CD4-positive, alpha-beta memory T cell (primary cell): ENCODE measurements at places on chromosomes 11 and 22.

DNA sequence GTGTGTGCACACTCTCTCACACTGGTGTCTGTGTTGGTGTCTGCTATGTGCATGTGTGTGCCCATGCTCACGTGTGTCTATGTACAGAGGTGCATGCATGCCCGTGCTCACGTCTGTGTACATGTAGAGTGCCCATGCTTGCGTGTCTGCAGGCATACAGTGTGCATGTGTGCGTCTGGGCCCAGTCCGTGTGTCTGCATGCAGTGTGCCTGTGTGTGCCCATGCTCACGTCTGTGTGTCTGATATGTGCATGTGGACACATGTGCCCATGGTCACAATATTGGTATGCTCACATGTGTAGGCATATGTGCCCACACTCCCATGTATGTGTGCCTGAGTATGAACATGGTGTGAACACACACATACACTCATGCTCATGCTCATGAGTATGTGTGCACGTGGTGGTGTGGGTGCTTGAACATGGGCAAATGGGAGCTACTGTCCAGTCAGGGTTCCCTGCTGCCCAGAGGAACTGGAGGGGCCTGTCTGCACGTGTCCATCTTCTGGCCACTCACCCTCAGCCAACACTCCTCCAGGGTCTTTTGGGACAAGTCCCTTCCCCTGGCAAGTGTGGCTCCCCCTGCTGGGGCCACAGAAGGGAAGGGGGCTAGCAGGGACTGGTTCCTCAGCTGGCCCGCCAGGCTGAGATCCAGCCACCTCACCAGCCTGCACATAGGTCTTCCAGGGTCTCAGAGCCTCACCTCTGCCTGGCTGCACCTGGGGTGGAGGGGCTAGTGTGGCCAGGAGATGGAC is 7.3 kb upstream of the TBX1 start:
- DNase-seq, result no peak

GRCh38 chr11:11229647-11230046 is 123.4 kb downstream of the CSNK2A3 start:
- DNase-seq, result no peak

- peak; percentile 37 for DNase-seq
These were observed 18.7 kb upstream of the JHY start for GRCh38 chr11:122863704-122864326.

- no peak for DNase-seq
These were observed 46.6 kb upstream of the VPREB1 start for GRCh38 chr22:22197993-22198402.

DNA sequence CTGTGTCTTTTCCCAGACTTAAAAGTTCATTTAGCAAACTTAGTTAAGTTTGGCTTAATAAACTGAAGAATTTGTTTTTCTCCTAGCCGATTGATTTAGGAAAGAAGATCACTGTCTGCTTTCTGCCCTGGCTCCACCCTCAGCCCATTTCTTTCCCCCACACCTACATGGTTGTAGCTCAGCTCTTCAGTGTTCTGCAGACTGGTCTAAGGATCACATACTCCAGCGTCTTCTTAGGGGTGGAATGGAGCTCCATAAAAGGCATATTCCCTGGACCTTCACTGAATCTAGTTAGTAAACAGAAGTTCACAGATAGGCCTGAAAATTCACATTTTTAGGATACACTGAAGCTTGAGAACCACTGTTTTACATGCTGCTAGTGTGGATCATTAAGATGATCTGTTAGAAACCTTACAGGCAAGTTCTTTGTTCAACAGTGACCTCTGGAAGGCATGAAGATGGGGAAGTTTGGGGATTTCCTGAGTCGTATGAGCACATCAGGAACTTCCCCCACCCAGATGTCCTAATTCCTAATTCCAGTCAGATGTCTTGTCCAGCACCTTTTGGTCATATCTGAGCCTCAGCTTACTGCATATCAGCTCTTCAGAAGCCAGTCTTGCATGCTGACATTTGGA is 16.8 kb downstream of the PIWIL4 start:
- no peak for DNase-seq

DNA sequence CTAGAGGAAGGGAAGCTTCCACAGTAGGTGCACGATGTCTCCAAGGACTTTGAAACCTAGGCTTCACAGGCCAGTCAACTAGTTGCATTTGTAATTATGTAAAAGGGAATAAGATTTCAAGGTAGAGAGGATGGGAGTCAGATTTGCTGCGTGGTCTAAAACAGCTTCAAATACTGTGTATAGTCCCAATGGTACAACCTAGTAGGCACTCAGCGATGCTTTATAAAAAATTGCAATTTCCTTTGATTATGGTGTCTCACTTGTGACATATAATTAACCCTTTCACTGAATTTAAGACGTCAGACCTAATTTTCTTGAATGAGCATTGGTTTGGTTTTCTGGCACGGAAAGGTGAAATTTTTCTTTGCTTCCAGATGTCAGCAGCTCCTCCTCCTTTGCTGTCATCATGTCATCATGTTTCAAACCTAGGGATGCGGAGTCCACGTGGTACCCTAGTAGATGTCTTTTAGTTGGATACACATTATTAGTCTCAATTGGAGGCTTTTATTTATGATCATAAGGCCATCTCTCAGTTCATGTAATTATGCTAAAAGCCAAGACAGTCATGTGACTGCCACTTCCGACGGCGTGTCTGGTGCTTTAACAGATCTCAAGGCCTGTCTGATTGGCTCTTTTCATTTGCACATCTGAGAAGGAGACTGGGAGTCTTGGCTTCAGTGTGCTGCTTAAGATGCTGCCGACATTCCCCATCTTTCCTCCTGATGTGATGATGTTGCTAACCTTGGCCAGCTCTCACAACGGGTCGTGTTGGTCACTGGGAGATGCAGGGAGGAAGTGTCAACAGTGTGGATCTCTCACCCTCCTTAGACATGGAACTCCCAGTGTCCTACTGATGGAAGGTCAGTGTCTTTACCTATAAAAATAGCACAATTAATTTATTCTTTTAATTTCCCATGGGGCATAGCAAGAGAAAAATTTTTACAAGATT is 134.0 kb downstream of the HIPK3 start:
- no peak for DNase-seq

- DNase-seq, result no peak
These were observed 1039.2 kb downstream of the TBC1D22A start for GRCh38 chr22:47801541-47802245.

DNA sequence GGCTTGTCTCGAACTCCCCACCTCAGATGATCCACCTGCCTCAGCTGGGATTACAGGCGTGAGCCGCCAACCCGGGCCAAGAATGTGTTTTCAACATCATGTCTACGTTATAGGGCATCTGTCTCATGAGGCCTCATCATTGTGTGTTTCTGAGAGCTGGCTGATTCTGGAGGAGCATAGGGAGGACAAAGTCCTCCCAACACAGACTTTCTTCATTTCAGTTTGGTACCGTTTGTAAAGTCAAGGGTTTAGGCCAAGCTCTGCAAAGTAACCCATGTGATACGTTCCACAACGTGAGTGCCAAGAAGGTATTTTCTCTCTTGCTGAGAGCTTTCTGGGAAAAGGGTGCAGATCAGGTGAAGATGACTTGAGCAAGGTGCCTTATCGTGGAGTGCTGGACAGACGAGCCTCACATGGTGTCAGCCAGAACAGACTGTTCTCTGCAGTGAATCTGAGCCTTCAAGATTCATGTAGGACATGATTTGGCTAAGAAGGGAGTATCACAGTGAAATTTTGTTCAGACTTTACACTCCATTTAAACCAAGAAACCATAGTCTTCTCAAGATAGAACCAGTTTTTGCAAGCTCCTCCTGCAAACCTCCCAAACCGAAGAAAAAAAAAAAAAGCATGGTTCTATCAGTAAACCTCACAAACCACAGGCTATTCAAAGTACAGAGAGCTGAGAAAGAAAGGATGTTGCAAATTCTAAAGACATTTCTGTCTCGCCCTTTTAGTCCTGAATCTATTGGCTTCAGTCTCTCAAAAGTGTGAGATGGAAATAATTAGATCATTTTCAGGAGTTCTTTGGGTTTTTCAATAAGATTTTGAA is 71.7 kb downstream of the DBX1 start:
- no peak for DNase-seq

DNA sequence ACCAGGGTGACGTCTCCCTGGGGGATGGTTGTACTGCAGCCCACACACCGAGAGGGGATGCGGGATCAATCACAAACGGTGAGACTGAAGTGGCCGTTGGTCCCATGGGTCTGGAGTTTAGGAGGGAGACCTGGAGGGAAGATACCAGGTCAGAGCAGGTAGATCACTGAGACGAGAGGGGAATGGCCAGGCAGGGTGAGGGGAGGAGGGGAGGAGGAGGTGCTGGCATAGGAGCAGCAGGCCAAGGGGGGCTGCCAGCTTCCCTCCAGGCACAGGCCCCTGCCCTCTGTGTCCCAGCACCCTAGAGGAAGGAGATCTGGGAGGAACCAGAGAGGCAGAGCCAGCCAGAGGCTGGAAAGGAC is 7.0 kb downstream of the MAPK8IP2 start:
- no peak for DNase-seq

GRCh38 chr11:74638869-74639268 is 46.5 kb downstream of the POLD3 start:
- DNase-seq, result no peak

DNA sequence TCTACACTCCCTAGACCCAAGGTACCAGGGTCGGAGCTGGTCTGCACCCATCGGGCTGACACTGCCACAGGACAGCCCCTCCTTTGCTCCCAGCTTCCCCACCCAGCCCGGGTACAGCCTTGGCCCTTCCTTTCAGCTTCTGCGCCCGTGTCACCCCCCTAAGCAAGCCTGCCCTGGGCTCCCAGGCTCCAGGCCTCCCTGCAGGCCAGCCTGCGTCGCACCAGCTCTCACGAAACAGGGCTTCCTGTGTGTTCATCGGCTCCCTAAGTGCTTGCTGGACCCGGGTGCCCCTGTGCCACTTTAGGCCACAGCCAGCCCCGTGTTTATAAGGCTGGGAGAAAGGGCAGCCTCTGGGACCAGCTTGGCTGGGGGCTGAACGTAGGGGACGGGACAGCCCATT is 21.1 kb downstream of the FLRT1 start:
- DNase-seq, result no peak

DNA sequence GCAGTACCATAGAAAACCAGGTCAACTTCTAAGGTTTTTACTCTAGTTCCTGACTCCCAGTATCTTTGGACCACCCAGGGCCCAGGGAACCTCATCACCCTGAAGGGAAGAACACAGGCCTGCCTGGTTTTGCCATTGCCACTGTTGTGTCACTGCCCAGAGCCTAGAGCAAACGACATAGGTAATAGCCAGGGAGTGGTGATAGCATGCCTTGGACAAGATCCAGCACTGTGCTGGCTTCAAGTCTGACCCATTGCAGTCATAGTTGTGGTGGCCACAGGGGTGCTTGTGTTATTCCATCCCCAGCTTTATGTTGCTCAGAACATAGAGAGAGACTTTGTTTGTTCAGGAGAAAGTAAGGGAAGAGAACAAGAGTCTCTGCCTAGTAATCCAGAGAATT is 2310.2 kb downstream of the LRRC4C start:
- DNase-seq, result no peak

DNA sequence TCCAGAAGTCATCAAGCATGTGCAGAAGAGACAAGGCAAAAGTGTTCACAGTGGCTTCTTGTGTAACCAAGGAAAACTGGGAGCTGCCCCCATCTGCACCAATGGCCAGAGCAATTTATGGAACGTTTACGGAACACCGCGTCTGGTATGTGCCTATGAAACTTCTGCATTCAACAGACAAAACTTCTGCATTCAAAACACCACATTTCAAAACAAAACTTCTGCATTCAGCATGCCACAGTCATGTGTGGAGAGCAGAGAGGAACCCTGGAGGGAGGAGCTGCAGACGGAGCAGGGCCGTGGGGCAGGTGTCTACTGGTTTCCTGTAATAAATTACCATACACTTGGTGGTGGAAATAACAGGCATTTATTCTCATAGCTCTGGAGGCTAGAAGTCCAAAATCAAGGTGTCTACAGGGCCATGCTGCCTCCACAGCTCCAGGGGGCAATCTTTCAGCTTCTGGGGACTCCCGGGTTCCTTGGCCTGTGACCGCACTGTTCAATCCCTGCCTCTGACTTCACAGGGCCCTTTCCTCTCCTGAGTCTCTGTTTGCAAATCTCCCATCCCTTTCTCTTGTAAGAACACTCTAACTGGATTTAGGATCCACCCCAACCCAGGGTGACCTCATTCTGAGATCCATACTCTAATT is 32.2 kb downstream of the RPL3 start:
- no peak for DNase-seq

DNA sequence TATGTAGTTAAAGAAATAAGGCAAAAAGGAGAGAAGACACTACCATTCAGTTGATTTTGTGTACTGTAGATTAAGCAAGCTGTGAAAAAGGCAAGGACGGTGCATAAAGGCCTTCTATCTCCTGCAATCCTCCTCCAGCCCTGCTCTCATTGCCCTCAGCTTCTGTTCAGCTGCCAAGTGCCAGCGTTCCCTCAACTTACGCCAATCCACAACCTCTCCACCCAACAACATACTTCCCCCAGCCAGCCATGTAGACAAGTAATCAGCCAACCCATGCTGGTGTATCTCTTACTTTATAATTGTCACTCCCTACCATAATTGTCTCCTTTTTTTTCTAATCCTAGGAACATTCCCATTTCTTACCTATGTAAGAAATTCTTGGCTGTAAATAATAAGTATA is 30.1 kb upstream of the ANO5 start:
- no peak for DNase-seq

GRCh38 chr11:58392746-58393145 is 13.9 kb downstream of the OR5B3 start:
- no peak for DNase-seq

DNA sequence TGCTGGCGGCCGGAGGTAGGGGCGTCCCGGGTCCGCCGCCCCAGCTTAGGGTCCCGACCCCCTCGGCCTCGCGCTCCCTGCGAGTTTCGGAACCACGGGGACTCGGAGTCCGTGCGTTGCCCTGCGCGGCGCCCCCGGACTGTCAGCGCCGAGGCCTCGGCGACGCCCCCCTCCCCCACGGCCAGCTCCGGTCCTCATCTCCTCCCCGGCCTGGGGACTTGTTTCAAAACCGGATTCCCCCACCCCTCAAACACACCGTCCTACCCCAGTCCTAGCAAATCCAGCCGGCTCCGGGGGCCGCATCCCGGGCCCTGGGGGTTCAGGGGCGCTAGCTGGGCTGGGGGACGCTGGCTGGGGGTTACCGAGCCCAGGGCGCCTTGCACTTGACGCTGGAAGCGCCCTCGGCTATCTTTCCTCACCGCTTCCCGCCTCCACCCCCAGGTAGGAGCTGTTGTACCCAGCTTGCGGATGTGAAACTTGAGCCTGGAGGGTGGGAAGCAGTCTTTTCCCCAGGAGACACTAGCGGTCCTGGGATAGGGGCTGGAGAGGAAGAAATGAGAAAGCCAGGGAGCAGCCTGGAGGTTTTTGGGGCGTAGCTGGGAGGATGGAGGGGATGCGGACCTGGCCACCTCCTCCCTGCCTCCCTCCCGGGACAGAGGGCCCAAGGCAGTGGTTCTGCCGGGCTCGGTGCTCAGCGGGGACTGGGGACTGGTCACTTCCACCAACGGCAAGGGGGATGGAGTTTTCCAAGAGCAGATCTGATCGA is 550 bp downstream of the FBLN1 start:
- no peak for DNase-seq

DNA sequence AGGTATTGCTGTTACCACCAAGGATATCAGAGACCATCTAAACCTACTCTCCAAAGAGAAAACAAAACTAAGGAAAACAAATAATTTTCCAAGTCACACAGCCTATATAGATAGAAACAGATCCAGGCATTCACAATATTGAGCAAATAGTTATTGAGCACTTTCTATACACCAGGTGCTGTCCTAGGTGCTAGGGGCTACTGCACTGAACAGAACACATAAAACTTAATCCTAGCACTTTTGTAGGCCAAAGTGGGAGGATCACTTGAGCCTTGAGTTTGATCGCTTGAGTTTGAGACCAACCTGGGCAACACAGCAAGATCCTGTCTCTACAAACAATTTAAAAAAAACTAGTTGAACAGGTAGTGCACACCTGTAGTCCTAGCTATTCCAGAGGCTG is 44.6 kb downstream of the SERGEF start:
- no peak for DNase-seq
